Stimulated activated CD4-positive, alpha-beta T cell treated with anti-CD3 and anti-CD28 coated beads, Interleukin-4, amount 100 ng/mL, for 24 hours (primary cell): ENCODE measurements at places on chromosomes 7 and 10.

DNA sequence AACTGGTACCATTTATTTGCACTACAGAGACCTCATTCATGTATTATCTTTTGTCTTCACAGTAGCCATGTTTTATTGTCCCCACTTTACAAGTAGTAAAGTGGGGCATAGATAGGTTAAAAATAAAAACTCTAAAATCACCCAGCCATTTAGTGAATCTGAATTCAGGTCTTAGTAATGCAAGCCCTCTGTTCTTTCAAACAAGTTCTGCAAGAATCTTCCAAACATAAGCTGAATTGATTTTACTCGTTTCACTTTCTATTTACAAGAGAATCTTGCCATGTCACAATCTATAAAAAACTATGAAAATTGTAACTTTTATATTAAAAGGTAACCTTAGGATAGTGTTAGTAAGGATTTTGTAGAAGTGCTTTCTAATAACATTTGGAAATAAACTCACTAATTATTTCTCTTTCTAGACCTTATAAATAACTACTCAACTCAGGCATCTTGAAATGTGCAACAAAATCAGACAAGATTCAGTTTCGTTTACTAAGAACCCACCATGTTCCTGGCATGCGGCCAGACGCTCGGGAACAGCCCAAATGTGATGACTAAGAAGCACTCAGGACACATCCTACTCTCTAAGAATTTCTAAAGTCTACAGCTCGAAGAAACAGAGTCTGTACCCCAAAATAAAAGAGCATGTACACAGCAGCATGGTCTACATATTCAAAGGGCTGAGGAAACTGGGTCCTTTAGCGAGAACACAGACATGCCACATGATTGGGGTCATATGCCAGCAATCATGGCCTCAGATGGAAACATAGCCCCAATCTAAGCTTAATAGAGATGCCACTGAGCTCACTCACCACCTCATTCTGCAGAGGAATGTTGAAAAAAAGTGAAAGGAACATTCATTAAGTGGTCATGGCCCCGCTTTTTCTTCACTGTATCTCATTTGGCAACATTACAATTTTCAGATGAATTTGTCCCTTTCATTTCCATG lies 167.6 kb downstream of the AMPH start:
- DNase-seq: peak; percentile 87

DNA sequence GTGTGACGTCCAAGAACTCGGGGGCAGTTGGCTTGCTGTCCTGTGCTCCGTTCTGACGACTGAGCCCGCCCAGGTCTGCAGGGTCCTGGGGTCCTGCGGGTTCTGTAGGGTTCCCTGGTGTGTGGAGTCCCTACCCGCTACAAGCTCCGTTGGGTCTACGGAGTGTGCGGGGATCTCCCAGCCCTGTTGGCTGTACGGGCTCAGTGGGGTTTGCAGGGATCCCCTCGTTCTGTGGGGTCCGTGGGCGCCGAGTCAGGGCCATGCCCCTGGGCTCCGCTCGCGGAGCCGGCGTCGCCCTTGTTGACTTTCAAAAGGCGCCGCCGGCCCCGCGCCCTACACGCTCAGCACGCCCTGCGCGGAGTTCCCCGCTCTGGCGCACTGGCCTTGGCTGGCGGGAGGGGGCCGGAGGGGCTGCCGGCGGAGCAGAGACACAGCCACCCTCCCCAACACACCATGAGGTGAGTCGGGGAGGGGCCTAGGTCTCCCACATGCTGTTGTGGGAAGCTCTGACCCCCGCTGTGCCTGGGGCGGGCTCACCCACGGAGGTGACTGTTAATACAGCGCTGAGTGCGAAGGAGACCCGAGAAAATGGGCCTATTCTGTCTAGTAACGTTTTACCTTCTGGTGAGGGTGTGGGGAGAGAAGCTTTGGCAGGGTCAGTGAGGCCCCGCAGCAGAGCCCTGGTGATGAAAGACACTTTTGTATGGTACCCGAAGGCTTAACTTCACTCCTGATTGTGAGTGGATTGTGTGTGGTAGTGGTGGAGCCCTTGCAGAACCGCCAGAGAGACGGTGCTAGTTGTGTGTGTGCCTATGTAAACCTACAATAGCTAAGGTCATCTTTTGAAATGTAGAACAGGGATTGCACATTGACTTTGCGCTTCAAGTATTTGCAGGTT lies 8.1 kb downstream of the TASOR2 start:
- DNase-seq: peak; percentile 47

GRCh38 chr10:128274938-128275337 lies 148.7 kb upstream of the MKI67 start:
- DNase-seq: no peak

GRCh38 chr10:32227802-32228201 lies 119.2 kb downstream of the EPC1 start:
- no peak for DNase-seq

DNA sequence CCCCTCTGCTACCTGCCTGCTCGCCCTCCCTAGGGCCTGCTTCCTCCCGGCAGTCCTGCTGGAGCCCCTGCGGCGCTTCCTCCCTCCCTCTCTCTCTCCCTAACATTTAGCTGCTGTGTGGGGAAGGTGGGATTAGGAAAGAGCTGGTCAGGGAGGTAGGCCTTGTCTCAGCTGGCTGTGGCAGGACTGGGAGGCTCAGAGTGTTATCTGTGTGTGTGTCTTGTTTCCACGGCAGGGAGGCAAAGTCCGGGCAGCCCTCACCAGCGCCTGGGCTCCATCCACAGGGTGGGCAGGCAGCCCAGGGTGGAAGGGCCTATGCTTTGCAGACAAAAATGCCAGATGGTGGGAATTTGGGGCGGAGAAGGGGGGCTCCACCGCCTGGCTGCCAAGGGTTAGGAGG lies 105.7 kb downstream of the RPS24 start:
- no peak for DNase-seq

- no peak for DNase-seq
Measured at GRCh38 chr10:97724341-97724941, 10.9 kb downstream of the MARVELD1 start.

- no peak for DNase-seq
Measured at GRCh38 chr10:130463876-130464364, 327.7 kb downstream of the GLRX3 start.

DNA sequence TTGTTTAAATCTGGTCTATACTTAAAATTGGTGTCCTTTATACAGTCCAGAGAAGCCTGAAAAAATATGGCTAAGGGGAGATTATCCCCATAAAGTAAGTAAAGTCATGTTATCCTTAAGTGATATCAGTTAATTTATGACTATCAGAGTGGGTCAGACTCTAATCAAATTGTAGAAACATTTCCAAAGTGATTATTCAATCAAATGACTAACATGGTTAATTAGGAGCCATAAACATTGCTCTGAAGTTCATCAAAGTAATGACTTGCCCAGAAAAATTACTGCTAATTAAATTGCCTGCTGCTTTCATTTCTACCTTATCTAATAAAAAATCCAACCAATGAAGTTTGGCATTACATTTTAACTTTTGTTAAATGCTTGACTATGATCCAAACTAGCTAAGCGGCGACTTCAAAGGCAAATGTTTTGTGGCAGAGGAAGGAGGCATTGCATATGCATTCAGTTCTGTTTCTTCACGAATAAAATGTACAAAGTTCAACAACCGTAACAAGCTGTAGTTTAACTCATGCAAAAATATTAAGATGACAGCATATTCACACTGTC lies 76.7 kb downstream of the ETV1 start:
- no peak for DNase-seq
